ENCODE measurements at places on chromosomes 2 and 18. TPM values are rescaled to one million over a fixed set of nuclear protein-coding genes. Genes with fewer than 3 reads are reported as not detected.

M1AP gene
- total RNA-seq: 0.96 TPM

ICOS gene
- not detected for total RNA-seq

RBMS1 gene
- 51.3 TPM for total RNA-seq

CTAGE1 gene
- not detected for total RNA-seq

MEP1B gene
- total RNA-seq: not detected

GNAL gene
- total RNA-seq: 32.4 TPM

Measured in tracheal epithelial cell (primary cell).